Stimulated activated CD8-positive, alpha-beta memory T cell treated with anti-CD3 and anti-CD28 coated beads, Interleukin-7, amount 100 ng/mL, for 24 hours (primary cell): ENCODE measurements at places on chromosomes 5 and 9.

- DNase-seq: no peak
Measured at GRCh38 chr5:25554077-25554476, 909.3 kb upstream of the CDH10 start.

DNA sequence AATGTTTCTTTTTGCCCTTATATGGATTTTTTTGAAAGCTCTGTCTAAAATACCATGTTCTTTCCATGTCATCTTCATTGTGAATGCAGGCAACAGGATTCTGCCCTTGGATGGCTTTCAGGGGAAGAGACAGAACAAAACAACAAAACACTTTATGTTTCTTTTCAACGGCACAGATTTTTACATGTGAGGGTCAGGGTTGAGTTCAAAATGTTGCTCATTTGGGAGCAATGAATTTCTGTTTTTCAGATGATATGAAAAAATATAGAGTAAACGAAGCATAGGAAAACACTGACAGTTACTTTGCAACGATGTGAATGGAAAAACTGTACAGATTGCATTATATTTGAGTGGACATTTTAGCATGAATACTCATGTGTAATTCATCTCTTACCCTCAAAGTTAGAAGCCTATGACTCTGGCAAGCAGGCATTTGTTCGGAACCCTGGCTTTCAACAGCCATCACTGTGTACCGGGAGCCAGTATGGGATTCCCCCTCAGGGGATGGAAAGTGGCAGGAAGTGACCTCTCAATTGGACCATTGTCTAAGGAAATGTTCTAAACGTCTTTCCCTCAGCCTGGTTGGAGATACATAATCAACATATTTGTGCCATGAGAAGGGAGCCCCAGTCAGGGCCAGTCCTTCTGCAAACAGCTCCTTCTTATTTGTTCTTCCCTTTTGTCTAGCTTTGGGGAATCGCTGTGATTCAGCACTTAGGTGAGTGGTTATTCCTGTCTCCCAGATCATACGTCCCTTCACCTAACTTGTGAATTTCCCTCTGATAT, 153.9 kb upstream of the MEF2C start:
- no peak for DNase-seq

- DNase-seq: no peak
Measured at GRCh38 chr5:173050791-173051190, 5.4 kb upstream of the CREBRF start.

DNA sequence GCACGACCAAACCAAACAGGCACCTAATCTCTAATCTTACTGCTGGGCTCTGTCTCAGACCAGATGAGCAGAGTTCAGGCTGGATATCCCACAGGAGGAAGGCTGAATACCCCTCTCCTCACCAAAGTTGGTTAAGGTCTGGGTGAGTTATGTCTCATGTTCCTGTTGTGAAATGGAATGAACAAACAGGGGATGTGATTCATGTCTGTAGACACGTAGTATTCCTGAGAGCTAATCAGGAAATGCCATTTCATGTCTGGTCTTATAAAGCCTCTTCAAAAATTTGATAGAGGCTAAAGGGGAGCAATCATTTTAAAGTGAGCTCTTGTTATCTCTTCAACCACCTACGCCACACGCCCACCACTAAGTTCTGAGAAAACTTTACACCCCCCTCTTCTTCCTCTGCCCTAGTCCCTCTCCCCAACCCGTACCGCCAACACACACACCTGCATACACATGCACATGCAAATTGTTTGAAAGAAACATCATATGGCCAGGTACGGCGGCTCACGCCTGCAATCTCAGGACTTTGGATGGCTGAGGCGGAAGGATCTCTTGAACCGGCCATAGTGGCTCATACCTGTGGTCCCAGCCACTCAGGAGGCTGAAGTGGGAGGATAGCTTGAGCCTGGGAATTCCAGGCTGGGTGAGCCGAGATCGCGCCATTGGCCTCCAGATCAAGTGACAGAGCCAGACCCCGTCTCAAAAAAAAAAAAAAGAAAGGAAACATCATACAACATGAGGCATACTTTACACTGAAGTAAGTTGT, 69.8 kb upstream of the RAI14 start:
- DNase-seq: no peak

DNA sequence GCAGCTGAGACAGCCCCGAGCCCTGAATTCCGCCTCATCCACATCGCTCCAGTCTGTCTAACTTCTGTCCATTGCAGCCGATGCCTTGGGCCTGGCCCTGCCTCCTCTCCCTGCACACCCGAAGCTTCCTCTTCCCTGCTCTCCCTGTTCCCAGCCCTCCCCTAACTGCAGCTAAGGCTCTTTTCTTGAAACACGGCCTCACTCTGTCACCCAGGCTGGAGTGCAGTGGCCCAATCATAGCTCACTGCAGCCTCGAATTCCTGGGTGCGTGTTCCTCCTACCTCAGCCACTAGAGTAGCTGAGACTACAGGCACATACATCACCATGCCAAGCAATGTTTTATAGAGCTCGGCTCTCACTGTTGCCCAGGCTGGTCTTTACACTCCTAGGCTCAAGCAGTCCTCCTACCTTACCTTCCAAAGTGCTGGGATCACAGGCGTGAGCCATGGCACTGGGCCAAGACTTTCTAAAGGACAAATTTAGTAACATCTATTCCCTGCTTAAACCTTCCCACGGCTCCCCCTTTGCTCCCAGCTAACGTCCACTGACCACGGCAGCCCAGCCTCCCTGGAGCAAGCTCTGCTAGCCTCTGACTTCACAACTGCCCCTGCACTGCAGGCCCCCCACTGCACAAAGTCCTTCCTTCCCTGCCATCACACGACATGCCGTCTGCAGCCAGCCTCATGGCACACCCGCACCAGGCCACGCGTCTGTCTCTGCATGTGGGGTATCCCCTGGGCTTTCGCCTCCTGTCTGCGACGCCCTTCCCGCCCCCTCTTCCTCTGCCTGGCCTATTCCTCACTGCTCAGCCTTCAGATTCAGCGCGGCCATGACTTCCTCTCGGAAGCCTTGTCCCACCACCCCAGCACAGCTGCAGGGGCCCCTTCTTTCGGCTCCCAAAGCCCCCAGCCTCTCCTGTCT, 28.6 kb downstream of the LAMC3 start:
- DNase-seq: no peak

GRCh38 chr5:1228120-1228519, 2.9 kb downstream of the SLC6A18 start:
- no peak for DNase-seq

- DNase-seq: no peak
Measured at GRCh38 chr5:164818445-164818844, 1313.0 kb downstream of the MAT2B start.

DNA sequence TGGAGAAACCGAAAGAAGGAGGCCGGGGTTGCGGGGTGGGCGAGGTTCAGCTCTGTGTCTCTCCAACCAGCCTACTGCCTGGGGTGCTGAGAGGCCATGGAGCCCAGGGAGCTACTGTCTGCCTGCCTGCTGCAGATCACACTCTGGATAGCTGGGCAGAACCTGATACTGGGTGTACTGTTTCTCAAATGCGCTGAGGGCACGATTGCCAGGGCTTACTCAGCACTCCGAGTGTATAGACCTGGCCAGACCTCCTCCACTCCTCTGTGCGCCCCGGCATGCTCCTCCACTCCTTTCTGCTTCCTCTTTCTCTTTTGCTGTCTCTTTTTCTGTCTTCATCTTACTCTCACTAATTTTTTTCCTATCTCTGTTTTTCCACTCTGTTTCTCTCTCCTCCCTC, 215.1 kb downstream of the PAPPA start:
- no peak for DNase-seq

- no peak for DNase-seq
Measured at GRCh38 chr5:132887283-132887682, 13.8 kb downstream of the LEAP2 start.

DNA sequence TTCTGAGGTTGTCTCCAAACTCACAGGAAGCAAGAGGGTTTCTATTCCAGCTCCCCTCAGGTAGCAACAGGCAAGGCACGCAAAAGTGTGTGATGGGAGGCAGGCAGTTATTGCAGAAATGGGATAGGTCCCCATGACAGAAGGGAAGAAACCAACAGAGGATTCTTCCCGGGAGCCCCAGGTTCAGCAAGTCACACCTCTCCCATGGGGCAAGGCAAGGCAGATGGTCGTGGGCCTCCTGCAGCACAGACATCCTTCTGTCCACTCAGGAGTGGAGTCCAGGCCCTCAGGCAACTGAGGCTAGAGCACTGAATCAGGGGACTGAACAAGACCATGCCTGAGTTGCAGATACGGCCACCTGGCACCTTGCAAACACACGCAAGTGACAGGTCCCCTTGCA, 424.9 kb upstream of the IRX4 start:
- no peak for DNase-seq

- no peak for DNase-seq
Measured at GRCh38 chr5:65209341-65209740, 272.4 kb downstream of the ADAMTS6 start.

- no peak for DNase-seq
Measured at GRCh38 chr5:43573058-43573457, 16.2 kb upstream of the PAIP1 start.

GRCh38 chr5:96439477-96440184, 6.6 kb upstream of the PCSK1 start:
- DNase-seq: no peak

- DNase-seq: no peak
Measured at GRCh38 chr5:137843676-137844299, 23.9 kb upstream of the MYOT start.

DNA sequence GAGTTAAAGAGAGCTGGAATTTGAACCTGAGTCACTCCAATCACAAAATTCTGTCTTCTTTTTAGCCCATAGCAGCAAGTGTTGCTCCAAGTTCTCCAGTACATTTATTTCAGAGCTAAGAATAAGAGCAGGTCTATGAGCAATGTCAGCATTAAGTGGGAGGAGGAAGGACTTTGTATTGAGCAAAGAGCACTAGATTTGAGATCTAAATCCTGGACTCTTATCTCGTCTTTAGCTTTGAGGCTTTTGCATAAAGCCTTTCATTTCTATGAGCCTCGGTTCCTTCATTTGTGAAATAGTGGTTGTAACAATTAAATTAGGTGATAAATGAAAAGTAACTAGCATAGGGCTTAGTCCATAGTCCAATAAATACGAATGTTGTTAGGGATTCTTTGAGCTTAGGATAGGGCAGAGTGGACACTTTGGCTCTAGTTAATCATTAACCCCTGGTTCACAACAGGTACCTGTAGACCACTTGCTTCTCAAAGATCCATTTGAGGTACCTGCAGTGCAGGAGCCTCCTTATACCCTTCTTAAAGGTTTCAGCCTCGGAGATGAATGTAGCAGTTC, 464.1 kb upstream of the KLF4 start:
- no peak for DNase-seq

DNA sequence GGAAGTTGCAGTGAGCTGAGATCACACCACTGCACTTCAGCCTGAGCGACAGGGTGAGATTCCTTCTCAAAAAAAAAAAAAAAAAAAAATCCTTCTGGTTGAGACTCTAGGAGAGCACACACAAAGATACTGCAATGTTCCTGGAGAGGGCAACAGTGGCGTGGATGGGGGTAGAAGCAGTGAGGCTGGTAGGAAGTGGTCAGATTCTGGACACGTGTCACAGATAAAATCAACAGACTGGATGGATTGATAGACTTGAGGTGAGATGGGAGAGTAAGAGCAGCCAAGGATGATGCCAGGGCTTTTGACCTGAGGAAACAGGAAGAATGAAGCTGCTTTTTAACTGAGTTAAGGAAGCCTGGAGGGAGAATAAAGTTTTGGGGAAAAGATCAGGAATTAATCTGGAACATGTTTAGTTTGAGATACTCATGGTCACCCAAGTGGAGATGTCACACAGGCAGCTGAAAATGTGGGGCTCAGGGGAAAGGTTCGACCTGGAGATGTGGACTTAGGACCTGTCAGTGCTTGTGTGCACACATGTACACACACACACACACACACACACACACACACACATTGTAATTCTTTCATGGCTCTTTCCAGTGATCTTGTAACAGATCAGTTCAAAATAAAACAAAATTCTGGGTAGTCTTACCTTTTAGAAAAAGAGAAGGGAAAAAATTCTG, 88.1 kb downstream of the FANCC start:
- DNase-seq: no peak

- no peak for DNase-seq
Measured at GRCh38 chr9:37625036-37625757, 25.6 kb upstream of the FRMPD1 start.

DNA sequence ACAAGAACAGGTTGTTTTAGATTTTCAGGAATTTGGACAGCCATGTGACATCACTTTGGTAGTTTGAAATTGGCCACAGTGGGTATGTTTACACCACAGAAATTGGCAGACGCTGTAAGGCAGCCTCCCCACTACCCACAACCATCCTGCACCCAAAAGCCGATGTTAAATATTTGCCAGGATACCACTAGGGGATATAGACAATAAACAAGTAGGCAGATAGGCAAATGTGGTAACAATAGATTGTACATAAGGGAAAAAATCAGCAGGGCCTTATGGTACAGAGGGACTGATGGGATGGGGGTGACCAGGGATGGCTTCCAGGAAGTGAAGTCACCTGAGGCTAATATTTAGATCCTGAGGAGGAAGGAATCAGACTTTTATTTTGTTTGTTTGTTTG, 31.1 kb upstream of the DUSP1 start:
- DNase-seq: no peak

- no peak for DNase-seq
Measured at GRCh38 chr9:100472788-100473275, at the start of gene TMEFF1. TMEFF1 (plus strand) TSS chr9:100473149; CDS start chr9:100473545, 396 bp downstream.
